Bronchial epithelial cell (primary cell): ENCODE measurements at places on chromosomes 1 and 21.
A peak's percentile ranks its signal among the peaks of the same experiment; 100 is the strongest.

GRCh38 chr1:202084791-202085681 is 37.7 kb upstream of the GPR37L1 start:
- DNase-seq: no peak

- DNase-seq: no peak
Observed at GRCh38 chr1:118563981-118564951, 379.2 kb upstream of the SPAG17 start.

DNA sequence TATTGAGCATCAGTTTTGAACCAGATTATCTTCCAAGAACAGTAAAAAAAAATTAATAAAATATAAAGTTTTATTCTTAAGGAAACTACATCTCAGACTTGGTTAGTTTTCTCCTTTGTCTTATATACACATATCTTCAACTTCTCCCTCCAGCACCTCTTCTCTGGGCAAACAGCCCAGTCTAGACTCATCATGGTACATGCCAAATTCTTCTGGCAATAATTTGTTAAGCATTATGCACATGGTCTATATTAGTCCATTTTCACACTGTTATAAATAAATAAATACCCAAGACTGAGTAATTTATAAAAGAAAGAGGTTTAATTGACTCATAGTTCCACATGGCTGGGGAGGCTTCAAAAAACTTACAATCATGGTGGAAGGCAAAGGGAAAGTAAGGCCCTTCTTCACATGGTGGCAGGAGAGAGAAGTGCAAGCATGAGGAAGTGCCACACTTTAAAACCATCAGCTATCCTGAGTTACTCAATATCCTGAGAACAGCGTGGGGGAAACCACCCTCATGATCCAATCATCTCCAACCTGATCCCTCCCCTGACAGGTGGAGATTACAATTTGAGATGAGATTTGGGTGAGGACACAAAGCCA is 108.7 kb upstream of the RNPC3 start:
- DNase-seq: no peak

DNA sequence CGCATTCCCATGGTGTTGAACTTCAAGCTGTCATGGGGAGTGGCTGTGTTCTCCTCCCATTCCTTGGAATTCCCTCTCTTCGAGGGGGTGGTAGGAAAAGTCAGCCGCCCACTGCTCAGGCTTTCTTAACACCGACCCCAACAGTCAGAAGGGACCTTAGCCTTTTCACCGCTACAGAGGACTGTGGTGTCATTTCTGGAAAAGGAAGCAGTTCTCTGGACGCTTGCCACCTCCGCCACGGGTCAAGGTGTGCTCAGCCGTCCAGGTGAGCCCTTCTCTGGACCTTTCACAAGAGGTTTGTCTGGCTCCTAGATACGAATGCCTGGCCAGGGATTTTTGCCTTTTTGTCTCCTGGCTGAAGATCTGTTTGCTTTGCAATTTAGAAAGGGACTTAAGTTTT is 31.8 kb downstream of the CLIC6 start:
- no peak for DNase-seq

DNA sequence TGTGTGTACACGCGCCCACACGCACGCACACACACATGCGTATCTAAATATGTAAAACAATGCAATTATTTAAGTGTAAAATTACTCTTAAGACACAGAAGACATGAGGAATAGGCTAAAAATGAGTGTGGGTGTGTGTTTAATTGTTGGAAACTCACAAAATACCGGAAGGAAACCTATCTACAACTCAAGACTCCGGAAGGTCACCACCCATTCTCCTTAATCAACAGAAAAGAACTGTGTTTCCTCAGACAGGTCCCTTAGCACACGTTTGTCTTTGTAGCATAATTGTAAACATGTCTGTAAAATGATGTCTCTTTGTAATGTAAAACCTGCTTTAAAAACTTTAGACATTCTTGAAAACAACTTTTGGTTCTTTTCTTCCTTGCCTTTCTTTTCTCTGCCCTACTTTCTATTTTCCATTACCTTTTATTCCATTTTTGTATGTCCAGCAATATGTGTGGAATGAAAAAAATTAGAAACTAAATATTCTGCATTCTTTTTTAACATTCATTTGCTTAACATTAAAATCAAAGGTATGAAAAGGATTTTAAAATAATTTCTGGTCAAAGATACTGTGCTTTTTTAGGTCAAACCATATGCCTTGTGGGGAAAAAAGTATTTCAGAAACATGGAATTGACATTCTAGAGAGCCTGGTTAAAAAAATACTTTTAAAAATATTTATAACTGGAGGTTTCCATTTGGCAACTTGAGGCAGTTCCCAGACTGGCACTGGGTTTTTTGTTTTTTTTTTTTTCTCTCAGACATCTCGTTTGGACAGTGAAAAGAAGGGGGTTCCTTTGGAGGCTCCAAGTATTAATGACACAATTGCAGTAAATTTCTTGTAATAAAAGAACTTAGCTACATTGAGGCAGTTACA is 46.2 kb downstream of the ATP5PF start:
- no peak for DNase-seq

DNA sequence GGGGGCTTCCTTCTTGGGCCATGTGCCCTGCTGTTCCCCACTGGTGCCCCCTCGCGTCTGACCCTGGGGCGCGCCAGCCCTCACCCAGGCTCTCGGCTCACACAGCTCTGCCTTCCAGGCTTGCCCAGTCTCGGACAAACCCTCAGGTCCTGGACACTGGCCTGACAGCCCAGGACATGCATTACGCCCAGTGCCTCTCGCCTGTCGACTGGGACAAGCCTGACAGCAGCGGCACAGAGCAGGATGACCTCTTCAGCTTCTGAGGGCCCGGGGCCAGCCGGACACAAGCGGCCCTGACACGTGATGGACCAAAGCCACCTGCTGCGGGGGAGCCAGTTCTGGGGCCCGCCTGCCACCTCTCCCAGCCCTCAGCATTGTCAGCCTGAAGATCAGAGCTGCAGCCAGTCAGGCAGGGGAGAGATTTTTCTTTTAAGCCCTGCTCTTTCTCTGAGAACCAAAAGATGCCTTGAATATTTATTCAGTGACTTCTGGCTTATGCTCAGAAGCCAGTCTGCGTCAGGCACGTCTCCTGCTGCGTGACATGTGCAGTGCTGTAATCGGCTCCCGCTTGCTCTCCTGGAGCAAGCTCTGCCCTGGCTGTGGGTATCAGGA is 23.4 kb downstream of the LDLRAP1 start:
- peak; percentile 55 for DNase-seq

DNA sequence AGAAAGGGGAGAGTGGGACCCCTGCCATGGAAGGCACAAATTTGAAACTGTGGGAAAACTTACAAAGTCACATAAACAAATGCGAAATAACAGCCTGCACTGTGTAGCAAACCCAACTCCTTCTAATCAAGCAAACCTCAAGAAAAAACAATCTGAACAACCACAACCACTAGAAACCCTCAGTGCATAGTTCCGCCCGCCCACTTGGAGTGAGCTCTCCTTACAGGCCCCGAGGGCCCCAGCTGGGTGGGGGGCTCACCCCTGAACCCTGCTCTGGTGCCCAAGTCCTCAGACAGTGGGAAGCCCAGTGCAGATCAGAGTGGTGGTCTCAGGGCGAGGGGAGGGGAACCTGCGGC is 931 bp upstream of the MXRA8 start:
- DNase-seq: no peak

DNA sequence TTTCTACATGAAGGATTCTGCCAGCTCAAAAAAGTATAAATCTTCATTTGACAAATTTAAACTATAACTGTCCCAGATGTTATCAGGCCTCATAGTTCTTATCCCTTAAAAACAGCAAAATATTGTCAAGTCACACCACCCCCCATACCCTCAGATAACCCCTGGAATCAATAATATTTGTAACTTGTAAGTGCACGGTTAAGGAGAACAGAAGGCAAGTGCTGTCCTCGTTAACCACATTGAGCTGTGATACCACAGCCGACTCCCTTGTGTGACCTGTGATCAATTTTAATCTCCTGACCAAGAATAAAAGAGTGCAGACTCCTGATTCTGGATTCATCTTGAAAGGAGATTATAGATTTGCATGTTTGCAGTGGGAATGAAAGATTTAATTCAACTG is 310.7 kb downstream of the DPYD start:
- no peak for DNase-seq

DNA sequence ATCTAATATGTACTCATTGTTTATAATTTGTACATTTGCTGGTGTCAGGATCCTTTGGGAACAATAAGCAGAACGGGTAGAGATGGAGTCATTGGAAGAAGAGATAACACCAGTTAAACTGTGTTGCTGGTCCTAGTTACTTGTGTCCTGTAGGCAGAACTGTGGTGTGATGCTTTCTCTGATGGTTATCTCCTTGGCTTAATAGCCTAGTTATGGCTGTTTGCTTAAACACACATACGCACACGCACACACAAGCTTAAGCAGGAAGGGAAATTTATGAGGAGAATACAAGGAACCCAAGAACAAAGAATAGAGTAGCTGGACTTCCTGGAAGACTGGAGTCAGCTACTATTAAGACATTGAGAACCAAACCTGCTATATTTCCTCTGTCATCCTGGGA is 5.7 kb upstream of the PKN2 start:
- no peak for DNase-seq

- DNase-seq: no peak
Observed at GRCh38 chr1:56638248-56638647, 6.9 kb upstream of the PRKAA2 start.

GRCh38 chr21:34724131-34724856 is 55.5 kb downstream of the CLIC6 start:
- no peak for DNase-seq

DNA sequence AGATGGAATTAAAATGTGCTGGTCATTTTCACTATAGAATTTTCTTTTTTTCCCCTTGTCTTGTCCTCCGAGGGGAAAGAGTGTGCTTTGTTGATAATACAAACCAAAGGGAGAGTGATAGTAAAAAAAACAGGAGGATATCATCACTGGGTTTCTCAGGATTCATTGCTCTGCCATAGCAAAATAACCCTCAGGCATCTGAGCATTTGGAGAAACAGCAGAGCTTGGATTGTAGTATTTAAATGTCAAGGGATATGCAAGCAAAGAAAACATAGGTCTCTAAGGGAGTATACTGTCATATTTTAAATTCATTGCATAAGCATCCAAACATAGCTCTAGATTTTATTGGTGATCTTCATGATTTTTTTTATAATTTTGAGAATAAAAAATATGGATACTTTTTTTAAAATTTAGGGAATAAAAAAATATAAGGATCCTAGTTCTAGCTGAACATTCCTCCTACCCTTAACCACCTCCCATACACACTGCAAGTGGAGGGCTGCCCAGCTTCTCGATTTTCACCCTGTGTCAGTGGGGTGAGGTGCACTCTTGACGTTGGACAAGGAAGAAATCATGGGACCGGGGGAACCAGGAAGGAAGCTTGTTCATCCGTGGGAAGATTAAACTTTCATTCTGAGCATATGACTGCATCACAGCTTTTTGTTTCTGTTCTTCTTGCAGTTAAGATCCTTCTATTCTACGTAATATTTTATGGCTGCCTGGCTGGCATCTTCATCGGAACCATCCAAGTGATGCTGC is 4.4 kb downstream of the ATP1B1 start:
- no peak for DNase-seq

- peak; percentile 59 for DNase-seq
Observed at GRCh38 chr21:42117229-42117966, 46.3 kb downstream of the UMODL1 start.

DNA sequence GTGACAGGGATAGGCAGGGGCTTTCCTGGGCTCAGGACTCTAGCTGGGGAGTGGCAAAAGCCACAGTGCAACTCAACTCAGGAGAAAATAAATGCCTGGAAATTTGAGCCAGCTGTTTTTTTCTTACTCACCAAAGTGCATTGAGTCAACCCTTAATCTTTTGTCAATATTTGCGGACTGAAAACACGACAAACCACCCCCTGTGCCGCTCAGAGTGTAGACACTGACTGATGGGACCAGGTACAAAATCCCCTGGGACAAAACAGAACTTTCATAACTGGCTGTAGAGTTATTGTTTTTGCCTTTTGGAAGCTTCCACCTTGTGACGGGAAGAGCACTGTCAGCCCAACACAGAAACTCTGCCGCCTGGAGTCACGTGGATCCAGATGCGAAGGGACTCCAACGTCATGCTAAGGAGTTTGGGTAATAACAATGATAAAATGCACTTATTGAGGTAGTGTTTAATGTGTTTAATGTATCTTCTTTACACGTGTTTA is 164.6 kb downstream of the PLPP3 start:
- DNase-seq: peak; percentile 85

DNA sequence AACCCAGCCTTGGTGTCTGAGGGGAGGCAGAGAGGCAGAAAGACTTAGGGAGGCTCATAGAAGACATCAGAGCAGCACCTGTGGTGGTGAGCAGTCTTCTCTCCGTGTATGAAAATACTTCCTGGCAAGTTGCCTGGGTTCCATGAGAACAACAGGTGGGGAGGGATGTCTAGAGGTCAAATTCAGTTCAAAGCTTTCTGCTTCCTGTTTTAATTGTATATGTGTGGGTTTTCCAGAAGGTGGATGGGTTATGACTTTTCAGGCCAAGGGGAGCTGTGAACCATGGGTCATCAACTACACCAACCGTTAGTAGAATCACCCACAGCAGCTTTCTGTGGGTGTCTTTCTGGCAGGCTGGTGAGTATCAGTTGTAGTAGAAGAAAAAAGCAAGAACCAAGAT is 4.1 kb upstream of the FCRL2 start:
- no peak for DNase-seq

GRCh38 chr21:36692114-36692834 is 6.6 kb upstream of the SIM2 start:
- DNase-seq: no peak

GRCh38 chr21:37849506-37850102 is 66.7 kb downstream of the KCNJ6 start:
- peak; percentile 34 for DNase-seq

DNA sequence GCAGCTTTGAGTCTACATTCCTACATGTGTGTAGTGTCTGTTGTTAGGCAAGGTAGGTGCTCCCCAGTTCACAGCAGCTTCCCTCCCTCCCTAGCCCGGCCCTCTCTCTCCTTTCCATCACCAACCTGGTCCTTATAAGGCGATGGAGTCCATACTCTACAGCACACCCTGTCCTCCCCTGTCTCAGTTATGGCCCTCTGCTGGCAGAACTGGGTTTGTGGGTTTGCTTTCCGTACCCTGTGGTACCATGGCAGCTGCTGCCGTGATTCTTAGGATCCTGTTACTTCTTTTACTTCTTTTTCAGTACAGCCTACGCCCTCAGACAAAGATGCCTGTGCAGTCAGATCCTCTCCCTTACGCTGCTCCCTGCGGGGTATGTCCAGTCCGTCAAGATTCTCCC is 31.7 kb downstream of the AK5 start:
- DNase-seq: peak; percentile 23

GRCh38 chr1:106554294-106554693 is 502.2 kb upstream of the PRMT6 start:
- peak; percentile 46 for DNase-seq

GRCh38 chr1:3164671-3165070 is 95.7 kb downstream of the PRDM16 start:
- DNase-seq: no peak
